ENCODE measurements at places on chromosomes 5 and 9.
A peak's percentile ranks its signal among the peaks of the same experiment; 100 is the strongest.

- no peak for DNase-seq
Observed at GRCh38 chr5:135606431-135606830, 27.6 kb upstream of the CXCL14 start.

DNA sequence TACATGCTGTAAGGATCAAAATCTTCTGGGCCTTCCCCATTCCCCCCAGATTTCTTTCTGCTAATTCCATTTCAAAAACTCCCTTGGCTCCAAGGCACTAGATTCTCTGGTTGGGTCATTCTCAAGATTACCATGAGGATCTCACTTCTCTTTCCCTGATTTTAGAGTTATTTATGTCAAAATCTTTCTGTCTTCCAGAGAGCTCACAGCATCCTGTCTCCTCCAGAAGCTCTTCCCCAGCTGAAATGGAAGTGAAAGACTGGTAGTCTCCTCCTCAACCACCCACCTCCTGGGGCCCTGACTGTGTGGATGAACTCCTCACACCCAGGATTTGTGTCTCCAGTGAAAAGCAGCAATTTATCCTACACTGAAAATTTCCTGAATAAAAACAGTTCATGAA is 11.9 kb upstream of the ZNF366 start:
- no peak for DNase-seq

DNA sequence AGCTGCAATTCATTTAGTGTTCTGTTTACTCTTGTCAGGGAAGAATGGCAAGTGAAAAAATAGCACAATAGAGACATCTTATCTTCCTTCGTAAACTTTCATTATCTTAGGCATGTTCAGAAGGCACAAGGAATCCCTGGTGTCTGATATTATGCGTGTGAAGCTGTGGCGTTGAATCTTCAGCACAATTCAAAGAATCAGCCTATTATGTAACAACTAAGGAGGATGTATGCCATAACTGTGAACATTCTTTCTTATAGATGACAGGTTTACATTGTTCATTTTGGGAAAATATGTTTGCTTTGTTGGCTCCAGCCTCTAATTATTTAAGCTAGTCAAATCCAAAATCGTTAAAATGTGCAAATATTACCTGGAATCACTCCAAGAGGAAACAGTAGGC is 446.1 kb downstream of the ANXA1 start:
- no peak for DNase-seq

GRCh38 chr5:150589862-150590601 is 50.4 kb upstream of the SYNPO start:
- DNase-seq: no peak

DNA sequence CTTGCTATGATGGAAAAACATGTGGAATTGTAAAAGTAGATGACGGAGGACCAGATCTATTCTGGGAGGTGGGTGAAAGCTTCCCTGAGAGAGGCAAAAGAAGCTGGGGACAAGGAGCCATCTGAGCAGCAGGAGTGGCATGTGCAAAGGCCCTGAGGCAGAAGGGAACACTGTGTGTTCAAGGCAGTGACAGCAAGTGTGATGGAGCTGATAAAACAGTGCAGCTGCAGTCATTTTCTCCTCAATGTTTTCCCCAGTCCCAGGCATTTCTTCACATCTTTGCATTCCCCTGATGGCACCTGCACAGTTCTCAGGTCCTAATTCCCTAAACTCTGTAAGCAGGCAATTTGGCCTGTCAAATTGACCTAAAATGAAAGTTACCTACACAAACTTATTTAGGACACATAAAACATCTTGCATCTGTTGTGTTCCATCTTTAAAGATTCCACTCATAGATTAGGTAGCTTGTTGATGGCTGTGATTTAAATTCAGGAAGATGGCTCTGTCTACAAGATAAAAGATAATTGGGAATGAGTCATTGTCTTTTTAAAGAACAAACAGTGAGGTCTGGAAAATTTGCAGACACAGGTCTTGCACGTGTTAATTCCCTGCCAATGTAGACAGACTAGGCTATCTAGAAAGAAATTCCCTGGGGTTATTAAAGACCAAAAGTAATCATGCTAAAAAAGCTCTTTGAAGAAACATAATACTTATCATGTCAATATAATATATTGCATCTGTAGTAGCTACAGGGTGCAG is 289.6 kb upstream of the SGCD start:
- no peak for DNase-seq

DNA sequence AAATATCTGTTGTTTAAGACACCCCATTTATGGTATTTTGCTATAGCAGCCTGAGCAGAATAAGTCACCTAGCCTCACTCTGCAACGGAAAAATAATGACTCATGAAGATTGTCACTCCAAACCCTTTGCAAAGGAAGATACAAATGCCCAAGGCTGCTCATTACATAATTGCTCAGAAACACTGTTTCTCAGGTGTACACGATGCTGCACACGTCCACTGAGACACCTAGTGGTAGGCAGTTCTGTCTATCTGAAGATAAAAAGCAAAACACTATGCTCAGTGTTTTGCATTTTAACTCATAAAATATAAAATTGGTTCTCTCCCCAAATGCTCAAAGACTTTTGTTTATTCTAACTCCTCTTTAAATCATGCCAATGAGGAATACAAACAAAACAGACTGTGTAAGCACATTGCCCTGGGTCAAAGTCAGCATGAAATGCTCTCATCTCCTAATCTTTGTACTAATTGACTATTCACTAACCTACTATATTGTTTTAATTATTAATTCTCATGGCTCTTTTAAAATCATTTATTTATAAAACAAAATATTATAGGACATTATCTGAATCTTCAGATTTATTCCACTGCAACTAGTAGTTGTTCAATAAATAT is 7.7 kb upstream of the TSLP start:
- no peak for DNase-seq

GRCh38 chr9:3863111-3863528 is 337.3 kb upstream of the RFX3 start:
- DNase-seq: no peak

- no peak for DNase-seq
Observed at GRCh38 chr9:89625721-89626687, 21.2 kb downstream of the GADD45G start.

DNA sequence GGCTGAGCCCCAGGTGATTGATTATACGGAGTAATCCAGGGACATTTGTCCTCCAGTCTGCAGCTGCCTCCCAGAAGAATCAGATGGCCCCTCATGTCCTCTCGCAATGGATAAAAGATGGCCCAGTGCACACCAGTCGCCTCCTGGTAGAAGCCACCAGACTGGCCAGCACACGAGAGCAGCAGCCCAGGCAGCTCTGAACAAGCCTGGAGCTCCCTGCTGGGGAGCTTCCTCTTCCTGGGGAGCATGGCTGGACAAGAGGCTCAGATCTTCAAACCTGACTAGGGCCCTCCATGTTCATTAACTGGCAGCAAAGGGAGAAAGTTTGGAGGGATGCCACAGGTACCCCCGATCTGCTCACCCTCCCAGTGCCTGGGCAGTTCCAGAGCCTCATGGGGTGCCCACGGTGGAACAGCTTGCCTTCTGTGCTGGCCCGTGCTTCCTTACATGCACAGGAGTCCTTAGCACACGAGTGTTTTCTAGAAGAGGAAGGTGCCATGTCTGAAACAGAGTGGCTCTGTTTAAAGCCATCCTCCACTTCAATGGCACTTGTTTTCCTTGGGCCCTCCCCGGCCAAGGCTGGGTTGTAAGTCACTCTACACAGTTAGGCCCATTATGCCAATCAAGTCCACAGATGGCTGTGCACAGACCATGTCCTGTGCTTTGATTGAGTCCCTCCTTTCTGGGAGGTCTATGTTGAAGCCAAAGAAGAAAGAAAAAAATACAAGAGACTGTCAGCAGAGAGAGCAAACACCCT is 75.6 kb downstream of the PRRT1B start:
- no peak for DNase-seq

DNA sequence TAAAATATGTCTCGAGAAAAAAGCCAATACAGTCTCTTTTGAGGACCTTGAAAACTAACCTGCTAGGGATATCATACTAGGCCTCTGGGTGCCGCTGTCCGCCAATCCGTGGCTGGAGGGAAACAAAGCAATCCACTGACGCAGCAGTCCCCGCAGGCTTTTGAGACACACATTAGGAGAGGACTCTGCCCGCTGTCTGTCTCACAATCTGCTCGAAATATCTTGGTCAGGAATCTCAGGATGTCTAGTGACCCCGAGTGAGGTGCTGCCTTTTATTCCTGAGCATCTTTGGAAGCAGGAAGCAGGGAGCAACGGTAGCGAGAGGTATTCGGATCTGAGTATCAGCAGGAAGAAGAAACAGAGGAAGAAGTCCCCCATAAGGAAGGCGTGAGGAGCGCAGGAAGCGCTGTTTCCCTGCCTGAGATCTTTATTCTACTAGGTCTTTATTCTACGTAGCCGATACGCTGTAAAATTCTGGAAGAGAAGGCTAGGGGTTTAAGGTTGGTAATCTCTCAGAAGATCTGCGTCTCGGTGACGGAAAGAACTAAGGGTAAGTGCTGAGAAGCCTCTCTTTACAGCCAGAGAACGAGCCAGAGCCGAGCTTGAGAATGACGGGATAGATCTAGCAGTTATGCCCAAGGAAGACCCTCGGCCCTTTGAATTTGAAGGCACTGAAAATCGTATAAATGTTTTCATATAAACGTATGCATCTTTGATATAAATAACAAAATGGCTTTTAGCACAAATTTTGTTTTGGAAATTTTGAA is 4.0 kb upstream of the PCDHGA1 start:
- no peak for DNase-seq

DNA sequence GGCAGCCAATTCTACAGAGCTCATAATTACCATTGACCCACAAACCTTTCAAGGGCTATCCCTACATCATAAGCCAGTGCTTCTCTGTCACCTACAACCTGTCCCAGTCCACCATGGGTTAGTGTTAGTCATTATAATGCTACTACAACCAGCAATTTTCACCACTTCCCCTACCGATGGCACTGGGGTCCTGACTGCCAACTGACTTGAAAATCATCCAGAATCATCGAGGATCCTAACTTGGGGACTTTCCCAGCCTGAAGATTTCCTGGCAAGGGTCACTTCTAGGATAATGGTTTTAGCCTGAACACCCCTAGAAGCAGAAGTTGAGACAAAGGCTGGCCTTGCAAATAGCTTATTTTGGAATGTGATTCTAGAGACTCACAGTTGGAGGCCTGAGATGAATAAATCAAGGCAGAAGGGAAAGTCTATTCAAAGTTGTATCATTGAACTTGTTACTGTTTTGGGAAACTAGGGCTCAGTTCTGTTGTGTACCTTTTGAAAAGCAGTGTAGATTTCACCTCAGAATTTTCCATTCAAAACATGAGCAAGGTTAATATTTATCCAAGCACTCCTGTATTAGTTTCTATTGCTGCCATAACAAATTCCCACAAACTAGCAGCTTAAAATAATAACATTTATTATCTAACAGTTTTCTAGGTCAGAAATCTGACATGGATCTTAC is 633.0 kb downstream of the LRRC70 start:
- no peak for DNase-seq

DNA sequence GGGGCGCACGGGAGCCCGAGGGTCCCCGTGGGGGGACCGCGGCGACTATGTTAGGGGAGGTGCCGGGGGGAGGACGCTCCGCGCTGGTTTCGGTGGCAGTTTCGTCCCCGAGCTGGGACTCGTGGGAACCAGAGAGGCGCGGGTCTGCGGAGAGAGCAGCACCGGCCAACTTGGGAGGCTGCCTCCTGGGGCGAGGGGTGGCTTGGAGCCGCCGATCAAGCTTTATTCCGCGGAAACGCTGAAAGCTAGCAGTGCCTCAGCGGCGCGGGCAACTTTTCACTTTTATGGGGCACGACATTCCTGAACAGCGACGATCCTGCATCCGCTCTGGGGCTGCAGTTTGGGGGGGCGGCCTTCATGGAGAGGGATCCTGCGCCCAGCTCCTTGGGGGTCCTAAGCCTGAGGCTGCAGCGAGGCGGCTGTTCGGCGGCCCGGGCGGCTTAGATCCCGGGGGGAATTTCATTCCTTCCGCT is 369 bp downstream of the OCLN start:
- DNase-seq: peak; percentile 45
